ENCODE measurements at places on chromosomes 16 and 17. TPM values are rescaled to one million over a fixed set of nuclear protein-coding genes. Genes with fewer than 3 reads are reported as not detected.

DNA sequence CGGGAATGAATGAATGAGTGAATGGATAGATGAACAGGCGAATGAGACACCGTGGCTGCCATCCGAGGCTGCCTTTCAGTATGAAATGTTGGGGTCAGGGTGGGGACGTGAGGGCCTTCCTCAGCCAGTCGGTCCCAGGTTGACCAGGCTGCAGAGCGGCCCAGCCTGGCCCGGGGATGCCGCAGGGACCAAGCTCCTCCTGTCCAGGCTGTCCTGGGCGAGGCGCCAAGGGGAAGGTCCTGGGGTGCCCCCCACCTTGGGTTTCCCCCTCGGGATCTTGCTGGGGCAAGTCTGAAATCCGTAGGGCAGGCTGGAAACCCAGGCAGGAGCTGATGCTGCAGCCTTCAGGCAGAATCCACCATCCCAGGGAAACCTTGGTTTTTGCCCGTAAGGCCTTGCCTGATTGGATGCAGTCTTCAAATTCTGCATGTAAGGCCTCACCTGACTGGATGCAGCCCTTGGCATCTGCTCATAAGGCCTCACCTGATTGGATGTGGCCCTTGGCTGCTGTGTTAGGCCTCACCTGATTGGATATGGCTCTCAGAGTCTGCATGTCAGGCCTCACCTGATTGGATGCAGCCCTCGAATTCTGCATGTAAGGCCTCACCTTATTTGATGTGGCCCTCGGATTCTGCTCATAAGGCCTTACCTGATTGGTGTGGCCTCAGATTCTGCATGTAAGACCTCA is 61.7 kb upstream of the ZNF469 start:
- ATAC-seq: no peak
- H3K4me3 ChIP-seq: no peak overlapping the region
- H3K36me3 ChIP-seq: no peaks in the 10 kb centered on the region
- H3K27ac ChIP-seq: no peak overlapping the region

- peak overlapping the region; percentile 18 for H3K4me3 ChIP-seq
- peaks cover 50% of the 10 kb centered on the region for H3K27me3 ChIP-seq
- no peaks in the 10 kb centered on the region for H3K4me1 ChIP-seq
These were observed 15.6 kb upstream of the UTP6 start for GRCh38 chr17:31917065-31917529.

DNA sequence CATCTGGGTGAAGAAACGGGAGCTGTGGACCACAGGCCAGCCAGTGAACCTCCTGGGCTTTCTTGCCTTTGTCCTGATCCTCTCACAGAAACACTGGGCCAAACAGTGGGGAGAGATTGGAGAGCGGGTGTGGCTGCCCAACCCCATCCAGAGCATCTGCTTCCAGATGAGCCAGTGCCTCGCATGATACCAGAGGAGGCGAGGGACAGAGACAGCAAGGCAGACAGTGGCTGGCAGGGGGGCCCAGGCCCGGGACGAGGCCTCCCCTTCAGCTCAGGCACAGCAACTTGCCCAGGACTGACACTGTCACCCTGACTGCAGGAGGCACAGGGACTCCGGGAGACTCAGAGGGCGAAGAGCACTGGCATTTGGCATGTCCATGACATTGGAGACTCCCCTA is 12.0 kb downstream of the ARHGEF15 start:
- H3K36me3 ChIP-seq: no peaks in the 10 kb centered on the region
- peaks cover 5% of the 10 kb centered on the region for H3K4me1 ChIP-seq
- no peak overlapping the region for H3K4me3 ChIP-seq
- no peak overlapping the region for H3K27ac ChIP-seq
- peaks cover 54% of the 10 kb centered on the region for H3K27me3 ChIP-seq

DNA sequence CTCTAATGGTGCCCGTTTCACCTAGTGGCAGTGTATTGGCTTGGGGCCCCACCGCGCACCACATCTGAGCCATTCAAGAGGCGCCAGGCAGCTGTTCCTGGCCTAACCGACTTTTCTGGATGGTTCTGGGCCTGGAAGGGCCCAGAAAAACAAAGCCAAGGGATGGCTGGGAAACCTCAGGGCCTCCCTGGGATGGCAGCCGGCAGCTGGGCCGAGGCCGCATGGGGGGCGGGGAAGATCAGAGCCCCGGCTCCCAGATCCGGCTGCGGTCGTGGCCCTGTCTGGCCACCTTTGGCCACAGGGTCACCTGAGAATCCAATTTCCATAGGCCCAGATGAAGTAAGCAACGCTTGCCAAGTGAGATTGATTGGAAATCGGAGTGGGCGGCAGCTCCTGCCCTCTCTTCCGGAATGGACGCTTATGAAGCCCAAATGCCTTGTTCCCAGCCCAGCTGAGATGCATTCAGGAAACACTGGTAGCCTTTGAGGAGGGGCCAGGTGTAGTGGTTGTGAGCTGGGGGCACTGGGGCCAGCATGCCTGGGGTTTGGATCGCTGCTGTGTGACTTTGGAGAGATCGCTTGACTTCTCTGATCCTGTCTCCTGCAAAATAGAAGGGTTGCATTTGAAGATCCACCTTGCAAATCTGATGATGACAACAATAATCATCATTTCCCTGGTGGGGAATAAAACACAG is 163.8 kb upstream of the GSE1 start:
- no peaks in the 10 kb centered on the region for H3K36me3 ChIP-seq
- no peaks in the 10 kb centered on the region for H3K4me1 ChIP-seq
- no peak for ATAC-seq
- no peaks in the 10 kb centered on the region for H3K27me3 ChIP-seq

DNA sequence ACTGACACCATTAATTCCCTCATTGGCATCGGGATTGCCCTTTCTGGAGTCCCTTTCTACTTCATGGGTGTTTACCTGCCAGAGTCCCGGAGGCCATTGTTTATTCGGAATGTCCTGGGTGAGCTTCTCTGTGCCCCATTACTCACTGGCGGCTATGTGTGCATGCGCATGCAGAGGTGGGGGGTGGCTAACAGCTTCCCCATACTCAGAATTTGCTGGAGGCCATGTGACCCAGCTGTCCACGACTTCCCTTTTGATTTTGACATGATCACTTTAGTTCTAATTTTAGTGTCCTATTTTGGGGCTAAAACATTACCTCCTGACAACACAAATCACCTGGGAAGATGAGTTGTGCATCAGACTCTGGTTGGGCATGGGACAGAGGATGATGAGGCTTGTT is 14.1 kb downstream of the SLC7A6OS start:
- H3K27ac ChIP-seq: no peak overlapping the region
- H3K4me1 ChIP-seq: peaks cover 34% of the 10 kb centered on the region
- H3K4me3 ChIP-seq: no peak overlapping the region
- no peaks in the 10 kb centered on the region for H3K27me3 ChIP-seq
- ATAC-seq: no peak
- peaks cover 2% of the 10 kb centered on the region for H3K36me3 ChIP-seq

DNA sequence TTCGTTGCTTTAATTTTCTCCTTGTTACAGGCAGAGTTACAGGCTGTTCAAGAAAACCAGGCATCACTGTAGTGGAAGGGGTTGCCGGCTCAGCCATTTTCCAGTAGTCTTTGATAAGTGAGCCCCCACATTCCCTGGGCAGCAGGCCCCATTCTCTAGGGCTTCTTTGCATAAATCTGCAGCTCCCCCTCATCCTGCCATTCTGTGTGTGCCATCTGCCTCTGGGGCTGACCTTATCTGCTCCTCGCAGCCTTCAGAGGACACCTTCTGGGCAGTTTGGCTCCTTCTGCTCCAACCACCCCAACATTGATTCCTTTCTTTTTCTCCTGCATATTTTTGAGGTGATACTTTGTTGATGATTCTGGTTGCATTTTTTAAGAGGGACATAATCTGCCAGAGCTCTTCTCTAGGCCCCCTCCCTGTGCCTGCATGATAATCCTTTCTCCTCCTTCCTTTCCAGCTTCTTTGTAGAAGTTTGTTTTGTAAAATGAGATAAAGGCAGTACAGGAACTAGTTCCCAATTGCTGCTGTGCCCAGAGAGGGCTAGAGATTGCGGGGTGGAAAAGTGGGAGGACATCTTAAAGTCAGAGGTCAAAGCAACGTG is 17.1 kb downstream of the RND2 start:
- no peak overlapping the region for H3K27ac ChIP-seq
- no peaks in the 10 kb centered on the region for H3K36me3 ChIP-seq
- no peaks in the 10 kb centered on the region for H3K4me1 ChIP-seq
- no peak overlapping the region for H3K4me3 ChIP-seq
- H3K27me3 ChIP-seq: no peaks in the 10 kb centered on the region
- ATAC-seq: no peak

DNA sequence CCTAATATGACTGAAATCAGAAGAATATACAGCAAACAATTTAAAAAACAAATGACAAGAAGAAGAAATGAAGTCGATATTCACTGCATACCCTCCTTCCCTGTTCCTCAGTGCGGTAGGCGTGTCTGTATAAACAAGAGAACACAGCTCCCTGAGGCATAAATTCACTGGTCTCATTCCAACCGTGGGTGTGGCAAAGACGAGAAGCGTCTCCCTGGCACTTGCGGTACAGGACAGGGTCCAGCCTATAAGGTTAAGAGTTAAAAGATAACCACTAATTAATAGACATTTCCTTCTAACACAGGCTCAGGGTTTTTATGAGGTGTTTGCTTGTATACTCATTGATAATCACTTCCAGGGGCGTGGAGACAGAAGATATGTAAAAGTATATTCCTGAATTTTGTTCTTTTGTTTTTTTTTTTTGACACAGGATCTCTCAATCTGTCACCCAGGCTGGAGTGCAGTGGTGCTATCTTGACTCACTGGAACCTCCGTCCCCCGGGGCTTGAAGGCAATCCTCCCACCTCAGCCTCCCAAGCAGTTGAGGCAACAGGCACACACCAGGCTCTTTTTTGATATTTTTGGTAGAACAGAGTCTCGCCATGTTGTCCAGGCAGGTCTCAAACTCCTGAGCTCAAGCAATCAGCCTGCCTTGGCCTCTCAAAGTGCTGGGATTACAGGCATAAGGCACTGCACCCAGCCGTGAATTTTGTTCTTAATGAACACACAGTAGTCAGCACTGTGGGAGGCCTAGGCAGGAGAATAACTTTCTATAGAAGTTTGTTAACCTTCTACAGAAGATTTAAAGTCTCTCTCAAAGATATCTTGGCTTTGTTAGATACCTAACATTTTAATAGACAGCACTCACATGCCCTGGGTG is 59.1 kb upstream of the CLEC18B start:
- no peak for ATAC-seq
- no peaks in the 10 kb centered on the region for H3K4me1 ChIP-seq
- no peaks in the 10 kb centered on the region for H3K36me3 ChIP-seq
- no peaks in the 10 kb centered on the region for H3K27me3 ChIP-seq
- H3K4me3 ChIP-seq: no peak overlapping the region

- H3K4me3 ChIP-seq: no peak overlapping the region
- no peak overlapping the region for H3K27ac ChIP-seq
- ATAC-seq: no peak
- no peaks in the 10 kb centered on the region for H3K27me3 ChIP-seq
- H3K36me3 ChIP-seq: peaks cover 77% of the 10 kb centered on the region
These were observed 18.0 kb upstream of the DBNDD1 start for GRCh38 chr16:90037276-90037675.

DNA sequence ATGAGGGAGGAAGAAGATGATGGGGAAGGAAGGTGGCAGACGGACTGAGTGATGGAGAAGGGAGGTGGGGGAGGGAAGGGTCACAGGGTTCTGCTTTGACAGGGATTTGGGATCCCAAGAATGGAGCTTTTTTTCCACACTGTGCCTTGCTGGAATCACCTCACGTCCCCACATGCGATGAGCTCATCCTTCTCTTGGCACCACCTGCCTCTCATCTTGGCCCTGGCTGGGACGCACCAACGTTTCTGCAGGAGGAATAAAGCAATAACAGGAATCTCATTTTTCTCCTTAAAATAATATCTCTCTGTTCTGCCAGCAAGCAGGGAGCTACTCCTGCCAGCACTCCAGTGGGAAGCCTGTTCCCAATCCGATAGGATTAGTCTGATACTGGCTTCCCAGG is 47.8 kb downstream of the MEOX1 start:
- peaks cover 4% of the 10 kb centered on the region for H3K4me1 ChIP-seq
- peaks cover 7% of the 10 kb centered on the region for H3K27me3 ChIP-seq
- ATAC-seq: no peak
- H3K27ac ChIP-seq: no peak overlapping the region
- H3K36me3 ChIP-seq: no peaks in the 10 kb centered on the region

GRCh38 chr17:50783193-50783660 is 15.9 kb upstream of the ANKRD40CL start:
- no peaks in the 10 kb centered on the region for H3K36me3 ChIP-seq
- H3K4me1 ChIP-seq: no peaks in the 10 kb centered on the region
- ATAC-seq: peak; percentile 75

DNA sequence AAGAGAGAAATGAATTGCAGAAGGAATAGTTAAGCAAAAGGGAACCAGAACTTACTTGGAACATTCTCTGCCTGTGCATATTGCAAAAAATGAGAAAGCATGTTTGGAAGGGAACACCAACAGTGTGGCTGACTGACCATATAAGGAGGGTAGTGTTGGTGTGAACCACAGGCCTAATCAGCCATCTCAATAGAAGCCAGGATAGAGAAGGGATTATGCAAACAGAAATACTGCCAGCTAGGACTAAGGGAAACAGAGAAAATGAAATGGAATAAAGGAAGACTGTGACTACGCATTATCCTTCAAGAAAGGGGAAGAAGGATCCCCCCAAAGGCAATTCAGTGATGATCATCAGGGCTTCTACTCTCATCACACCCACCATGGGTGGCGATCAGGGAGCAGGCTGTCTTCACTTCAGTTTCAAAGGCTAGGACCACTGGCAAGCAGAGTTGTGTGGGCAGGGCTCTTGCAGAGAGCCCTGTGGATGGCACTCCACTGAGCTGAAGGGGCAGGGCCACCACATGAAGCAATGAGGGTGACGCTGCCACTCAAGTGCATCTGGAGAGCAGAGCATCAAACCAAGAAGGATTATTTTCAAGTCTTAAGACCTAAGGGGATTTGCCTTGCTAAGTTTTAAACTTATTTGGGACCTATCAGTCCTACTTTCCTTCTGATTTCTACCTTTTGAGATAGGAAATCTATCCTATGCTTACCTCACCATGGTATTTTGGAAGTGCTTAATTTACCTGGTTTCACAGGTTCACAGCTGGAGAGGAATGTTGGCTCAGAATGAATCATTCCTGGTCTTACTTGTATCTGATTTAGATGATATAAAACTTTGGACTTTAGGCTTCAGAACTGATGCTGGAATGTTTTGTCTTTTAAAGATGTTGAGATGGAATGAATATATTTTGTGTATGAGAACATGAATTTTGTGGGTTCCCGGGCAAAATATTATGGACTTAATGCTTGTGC is 140.5 kb downstream of the SSH2 start:
- H3K4me3 ChIP-seq: no peak overlapping the region
- peaks cover 17% of the 10 kb centered on the region for H3K4me1 ChIP-seq
- ATAC-seq: peak; percentile 57
- H3K27ac ChIP-seq: peak overlapping the region; percentile 70
- no peaks in the 10 kb centered on the region for H3K27me3 ChIP-seq
- no peaks in the 10 kb centered on the region for H3K36me3 ChIP-seq

GRCh38 chr16:26747760-26748159 is 319.0 kb upstream of the C16orf82 start:
- no peak for ATAC-seq
- no peaks in the 10 kb centered on the region for H3K4me1 ChIP-seq
- H3K27ac ChIP-seq: no peak overlapping the region
- H3K36me3 ChIP-seq: no peaks in the 10 kb centered on the region
- no peak overlapping the region for H3K4me3 ChIP-seq

GRCh38 chr17:75927286-75927922 is 13.4 kb downstream of the FBF1 start:
- ATAC-seq: no peak
- no peaks in the 10 kb centered on the region for H3K4me1 ChIP-seq
- H3K27me3 ChIP-seq: no peaks in the 10 kb centered on the region
- peaks cover 68% of the 10 kb centered on the region for H3K36me3 ChIP-seq

The NPIPB9 gene
- 0.35 TPM for total RNA-seq

The PABPN1L gene
- not detected for total RNA-seq

The DNAI2 gene
- total RNA-seq: not detected

The CEP295NL gene
- total RNA-seq: 1.6 TPM

The SCGB1C2 gene
- not detected for total RNA-seq

The IL34 gene
- total RNA-seq: 2.6 TPM

The TMIGD1 gene
- total RNA-seq: not detected

The YPEL2 gene
- 47.1 TPM for total RNA-seq

The COPS3 gene
- total RNA-seq: 85.3 TPM

The FLII gene
- total RNA-seq: 291 TPM
